ENCODE measurements at places on chromosomes 16 and 17.

DNA sequence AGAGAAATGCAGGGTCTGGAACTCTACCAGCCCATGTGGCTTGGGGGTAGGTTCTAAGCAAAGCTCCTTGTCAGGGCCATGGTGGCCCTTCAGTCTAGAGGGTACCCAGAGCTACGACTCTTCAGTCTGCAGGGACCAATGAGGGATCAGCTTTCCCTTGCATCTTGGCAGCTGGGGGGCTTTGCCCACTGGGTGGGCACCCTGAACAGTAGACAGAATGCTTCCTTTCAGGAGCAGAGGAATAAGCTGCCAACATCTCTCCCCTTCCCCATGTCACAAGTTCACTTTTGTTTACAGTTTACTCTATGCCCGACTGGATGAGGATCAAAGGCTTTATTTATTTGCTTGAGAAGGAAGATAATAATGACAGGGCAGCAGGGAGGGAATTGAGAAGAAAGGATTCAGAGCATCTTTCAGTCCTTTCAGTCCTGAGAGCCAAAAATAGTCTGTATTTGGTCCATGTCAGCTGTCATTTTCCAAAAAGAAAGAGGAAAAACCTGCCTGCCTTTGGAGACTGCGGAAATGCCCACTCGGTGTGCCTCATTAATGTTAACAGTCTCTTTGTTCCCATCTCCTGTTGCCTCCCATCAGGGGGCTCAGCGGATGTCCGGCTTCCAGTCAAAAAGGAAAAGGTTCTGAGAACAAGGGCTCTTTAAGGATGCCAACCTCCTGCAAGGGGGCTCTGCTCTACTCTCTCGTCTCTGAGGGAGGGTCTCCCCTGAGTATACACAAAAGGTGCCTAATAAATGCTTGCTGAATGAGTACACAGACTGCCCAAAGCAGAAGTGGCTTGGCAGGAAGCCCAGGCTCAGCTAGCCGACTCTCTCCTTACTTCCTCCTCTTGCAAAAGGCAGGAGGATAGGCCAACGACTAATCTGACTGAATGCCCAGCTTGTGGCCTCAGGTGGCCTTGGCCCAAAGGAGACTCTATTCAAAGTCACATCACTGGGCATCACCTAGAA, 17.1 kb downstream of the TRAF4 start:
- no peak for DNase-seq

DNA sequence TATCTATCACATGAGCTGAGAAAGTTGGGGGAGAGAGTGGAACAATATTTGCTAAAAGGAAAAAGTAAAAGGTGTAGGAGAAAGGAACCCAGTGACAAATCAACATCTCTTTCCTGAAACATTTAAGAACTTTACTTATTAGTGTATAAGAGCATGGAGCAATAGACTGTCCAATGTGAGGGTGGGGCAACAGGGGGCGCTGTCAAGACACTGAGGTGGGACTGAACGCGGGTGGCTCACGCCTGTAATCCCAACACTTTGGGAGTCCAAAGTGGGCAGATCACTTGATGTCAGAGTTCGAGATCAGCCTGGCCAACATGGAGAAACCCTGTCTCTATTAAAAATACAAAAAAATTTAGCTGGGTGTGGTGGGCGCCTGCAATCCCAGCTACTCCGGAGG, 21.2 kb downstream of the PCTP start:
- DNase-seq: no peak

DNA sequence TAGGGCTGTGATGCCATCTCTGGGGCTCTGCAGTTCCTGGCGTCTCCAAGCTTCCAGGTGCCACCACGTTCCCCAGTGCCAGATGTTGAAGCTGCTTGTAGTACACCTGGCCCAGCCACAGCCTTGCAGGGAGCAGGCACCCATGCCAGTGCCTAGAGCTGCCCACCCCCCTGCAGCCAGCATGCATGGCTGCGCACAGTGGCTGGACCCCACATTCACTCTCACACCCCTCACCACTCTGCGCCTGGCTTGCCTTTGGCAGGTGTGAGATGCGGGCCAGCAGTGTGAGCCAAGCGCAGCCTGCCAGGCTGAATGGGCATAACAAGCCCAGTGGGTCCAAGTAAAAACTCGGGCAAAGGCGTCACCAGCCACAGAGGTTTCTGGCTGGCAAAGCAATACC, 75.4 kb upstream of the CHMP6 start:
- DNase-seq: no peak

- no peak for DNase-seq
Measured at GRCh38 chr17:44121997-44122815, 1.2 kb downstream of the HDAC5 start.

DNA sequence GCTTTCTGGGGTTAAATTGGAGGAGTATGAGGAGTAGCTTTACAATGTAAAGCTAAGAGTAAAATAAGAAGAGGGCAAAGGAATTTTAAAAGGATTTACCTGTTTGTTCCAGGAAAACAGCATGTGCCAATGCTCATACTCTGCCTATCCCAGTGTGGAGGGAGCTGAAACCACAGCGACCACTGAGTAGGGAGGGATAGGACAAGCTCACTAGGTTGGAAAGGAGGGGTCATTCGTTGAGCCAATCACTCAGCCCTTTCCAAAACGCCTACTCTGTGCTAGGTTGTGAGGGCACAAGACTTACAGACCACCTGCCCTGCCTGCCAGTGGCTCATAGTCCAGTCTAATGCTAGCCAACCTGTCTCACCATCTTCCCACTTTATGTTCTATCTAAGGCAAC, 1.1 kb upstream of the DNAJC7 start:
- DNase-seq: no peak

DNA sequence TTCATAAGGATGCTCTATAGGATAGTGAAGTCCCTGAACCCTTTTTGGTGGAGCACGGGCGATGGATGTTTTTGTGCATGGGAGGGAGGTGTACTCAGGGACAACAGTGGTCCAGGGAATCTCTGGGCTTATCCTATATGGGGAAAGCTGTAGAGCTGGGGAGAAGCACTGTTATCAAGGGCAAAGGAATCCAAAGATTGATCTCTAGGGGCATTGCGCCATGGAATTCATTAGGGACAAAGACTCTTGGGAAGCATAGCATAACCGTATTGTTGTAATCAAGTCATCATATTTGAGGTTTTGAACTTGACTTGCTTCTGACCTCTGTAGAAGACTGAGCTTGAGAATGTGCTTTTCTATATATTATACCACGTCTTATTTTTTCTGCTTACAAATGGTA, 172.9 kb upstream of the ZFHX3 start:
- no peak for DNase-seq

Measured in NCI-H526 treated with DMSO at 0.1 percent for 48 hours (cell line).